ENCODE measurements at places on chromosomes 12 and 14. TPM values are rescaled to one million over a fixed set of nuclear protein-coding genes. Genes with fewer than 3 reads are reported as not detected.

Gene C12orf50
- not detected for total RNA-seq

Gene SRGAP1
- total RNA-seq: 0.19 TPM

Gene GARIN6
- not detected for total RNA-seq

Gene EMC9
- total RNA-seq: 13.4 TPM

Gene SLC25A47
- not detected for total RNA-seq

Gene SERPINA9
- not detected for total RNA-seq

Gene MYF5
- total RNA-seq: not detected

Gene NXPH4
- not detected for total RNA-seq

Gene ARG2
- 5.1 TPM for total RNA-seq

Gene NABP2
- 9.2 TPM for total RNA-seq

Gene PPP1R1A
- not detected for total RNA-seq

Gene IL23A
- 42.0 TPM for total RNA-seq

Gene STAC3
- 4.2 TPM for total RNA-seq

Gene PRMT5
- 24.9 TPM for total RNA-seq

Gene CCDC175
- not detected for total RNA-seq

Gene HOXC6
- total RNA-seq: not detected

Gene OTX2
- total RNA-seq: not detected

Gene TBC1D30
- 1.5 TPM for total RNA-seq

Gene SLC25A21
- total RNA-seq: not detected

Gene LPAR5
- 3.9 TPM for total RNA-seq

Gene ASIC1
- total RNA-seq: 2.0 TPM

Gene KLHL33
- 0.19 TPM for total RNA-seq

Gene CLEC4A
- total RNA-seq: 0.41 TPM

Gene ABCC9
- not detected for total RNA-seq

Gene PLEKHG7
- 0.56 TPM for total RNA-seq

Gene RNASE12
- total RNA-seq: not detected

Gene TMEM132C
- not detected for total RNA-seq

Gene NACA
- total RNA-seq: 1,410 TPM

Gene ZNF705A
- total RNA-seq: not detected

Gene GZMH
- total RNA-seq: 0.70 TPM

Gene TAS2R43
- total RNA-seq: 1.7 TPM

Gene HOXC10
- total RNA-seq: not detected

Gene KRT86
- not detected for total RNA-seq

Gene NANOG
- not detected for total RNA-seq

Gene OR4K15
- total RNA-seq: not detected

Gene GPX2
- total RNA-seq: not detected

Gene ANO2
- not detected for total RNA-seq

Gene PLA2G1B
- total RNA-seq: 1.5 TPM

Gene CLEC4E
- not detected for total RNA-seq

Gene ADAMTS20
- total RNA-seq: not detected

Gene GPN3
- total RNA-seq: 19.7 TPM

Gene DIO2
- total RNA-seq: 0.03 TPM
